ENCODE measurements at places on chromosomes 1 and 21.

DNA sequence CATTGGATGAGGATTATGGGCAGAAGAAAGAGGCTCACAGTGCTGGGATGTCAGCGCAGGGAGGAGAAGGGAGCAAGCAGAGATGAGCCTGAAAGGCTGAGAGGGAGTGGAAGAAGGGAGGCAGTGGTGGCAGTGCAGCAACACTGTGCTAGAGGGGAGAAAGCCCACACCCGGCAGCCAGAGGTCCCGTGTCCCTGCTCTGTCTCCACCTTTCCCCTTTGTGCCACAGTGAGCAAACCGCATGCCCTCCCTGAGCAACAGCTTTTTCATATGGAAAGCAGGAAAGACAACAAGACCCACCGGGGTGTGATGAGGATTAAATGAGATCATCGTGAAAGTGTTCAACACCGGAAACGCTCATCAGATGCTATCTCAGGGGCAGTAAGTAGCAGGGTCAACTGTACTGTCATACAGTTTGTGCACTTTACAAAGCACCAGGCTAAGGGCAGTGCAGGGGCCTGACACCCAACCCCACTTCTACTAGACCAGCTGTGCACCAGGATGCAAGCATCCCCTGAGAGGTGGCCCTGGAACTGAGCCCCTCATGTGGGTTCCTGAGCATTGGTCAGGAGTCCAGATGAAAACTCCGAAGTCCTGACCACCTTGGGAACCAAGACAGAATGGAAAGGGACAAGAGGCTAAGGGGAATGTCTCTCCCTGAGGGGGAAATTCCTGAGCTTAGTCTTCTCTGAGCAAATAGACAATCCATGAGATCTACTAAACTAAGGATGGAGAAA lies 9.1 kb downstream of the NHLH1 start:
- DNase-seq = no peak

DNA sequence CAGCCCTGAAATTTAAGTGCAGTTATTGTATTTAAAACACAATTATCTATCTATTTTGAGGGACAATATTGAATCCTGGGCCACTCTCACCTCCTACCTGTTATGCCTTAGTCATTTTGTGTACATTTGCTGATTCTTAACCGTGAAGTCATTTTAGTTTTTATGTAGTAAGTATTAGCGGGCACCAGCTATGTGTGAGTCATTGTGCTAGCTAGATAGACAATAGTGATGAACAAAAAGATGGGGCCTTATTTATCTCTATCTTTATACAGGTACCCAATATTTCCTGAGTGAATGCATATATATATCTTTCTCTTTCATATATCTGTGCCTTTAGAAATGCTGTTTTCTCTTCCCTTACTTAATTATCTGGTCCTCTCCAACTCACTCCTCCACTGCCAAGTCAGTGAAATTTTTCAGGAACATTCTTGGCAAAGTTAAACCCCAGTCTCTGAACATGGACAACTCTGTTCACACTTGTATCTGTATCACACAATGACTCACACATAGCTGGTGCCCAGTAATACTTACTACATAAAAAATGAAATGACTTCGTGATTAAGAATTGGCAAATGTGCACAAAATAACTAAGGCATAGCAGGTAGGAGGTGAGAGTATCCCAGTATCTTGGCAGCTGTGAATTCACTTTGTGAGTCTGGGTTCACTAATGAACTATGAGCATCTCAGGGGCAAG lies 166.0 kb upstream of the C8B start:
- DNase-seq = no peak

GRCh38 chr1:171582589-171582988 lies 39.5 kb upstream of the MYOCOS start:
- DNase-seq = no peak

DNA sequence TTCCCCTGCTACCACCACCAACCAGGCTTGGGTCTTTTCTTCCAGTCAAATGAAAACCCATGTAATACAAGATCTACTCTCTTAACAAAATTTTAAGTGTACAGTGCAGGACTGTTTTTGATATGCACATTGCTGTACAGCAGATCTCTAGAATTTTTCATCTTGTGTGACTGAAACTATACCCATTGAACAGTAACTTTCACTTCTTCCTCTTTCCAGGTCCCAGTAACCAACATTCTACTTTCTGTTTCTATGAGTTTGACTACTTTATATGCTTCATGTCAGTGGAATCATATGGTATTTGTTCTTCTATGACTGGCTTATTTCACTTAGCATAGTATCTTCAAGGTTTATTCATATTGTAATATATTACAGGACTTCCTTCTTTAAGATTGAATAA lies 45.3 kb upstream of the PLPPR4 start:
- DNase-seq = no peak

Data from CD4-positive, alpha-beta T cell treated with Interleukin-6 for 4 hours (primary cell).